COLO829 (cell line): ENCODE measurements at places on chromosomes 11 and 22.
A peak's percentile ranks its signal among the peaks of the same experiment; 100 is the strongest.

DNA sequence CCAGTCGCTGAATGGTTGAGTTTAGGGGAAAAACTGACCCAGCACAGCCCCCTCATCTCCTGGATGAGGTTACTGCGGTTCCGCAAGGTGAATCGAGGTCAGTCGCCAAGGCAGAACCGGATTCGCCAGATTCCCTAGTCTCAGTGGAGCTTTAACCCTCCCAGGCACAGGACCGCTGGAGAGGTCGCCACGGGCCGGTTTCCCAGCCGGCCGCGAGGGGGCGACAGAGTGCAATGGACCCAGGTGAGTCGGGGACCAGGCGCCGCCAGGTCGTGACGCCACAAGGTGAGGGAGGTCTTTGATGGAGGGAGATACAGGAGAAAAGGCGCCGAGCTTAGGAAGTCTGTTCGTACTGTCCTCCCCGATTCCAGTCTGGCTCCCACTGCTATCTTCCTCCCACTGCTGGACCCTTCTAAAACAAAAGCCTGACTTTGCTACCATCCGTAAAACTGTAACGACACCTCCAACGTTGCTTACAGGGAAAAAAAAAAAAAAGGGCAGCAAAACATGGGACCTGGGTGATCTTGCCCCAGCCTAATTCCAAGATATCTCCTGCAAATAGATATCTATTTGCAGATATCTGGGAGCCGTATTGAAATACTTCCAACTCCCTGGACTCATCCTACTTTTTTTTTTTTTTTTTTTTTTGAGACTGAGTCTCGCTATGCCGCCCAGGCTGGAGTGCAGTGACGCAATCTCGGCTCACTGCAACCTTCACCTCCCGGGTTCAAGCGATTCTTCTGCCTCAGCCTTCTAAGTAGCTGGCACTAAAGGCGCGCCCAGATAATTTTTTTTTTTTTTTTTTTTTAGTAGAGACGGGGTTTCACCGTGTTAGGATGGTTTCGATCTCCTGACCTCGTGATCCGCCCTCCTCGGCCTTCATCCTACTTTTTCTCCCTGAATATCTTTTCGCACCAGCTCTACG, 1.4 kb upstream of the GGA1 start:
- peak; percentile 76 for DNase-seq

DNA sequence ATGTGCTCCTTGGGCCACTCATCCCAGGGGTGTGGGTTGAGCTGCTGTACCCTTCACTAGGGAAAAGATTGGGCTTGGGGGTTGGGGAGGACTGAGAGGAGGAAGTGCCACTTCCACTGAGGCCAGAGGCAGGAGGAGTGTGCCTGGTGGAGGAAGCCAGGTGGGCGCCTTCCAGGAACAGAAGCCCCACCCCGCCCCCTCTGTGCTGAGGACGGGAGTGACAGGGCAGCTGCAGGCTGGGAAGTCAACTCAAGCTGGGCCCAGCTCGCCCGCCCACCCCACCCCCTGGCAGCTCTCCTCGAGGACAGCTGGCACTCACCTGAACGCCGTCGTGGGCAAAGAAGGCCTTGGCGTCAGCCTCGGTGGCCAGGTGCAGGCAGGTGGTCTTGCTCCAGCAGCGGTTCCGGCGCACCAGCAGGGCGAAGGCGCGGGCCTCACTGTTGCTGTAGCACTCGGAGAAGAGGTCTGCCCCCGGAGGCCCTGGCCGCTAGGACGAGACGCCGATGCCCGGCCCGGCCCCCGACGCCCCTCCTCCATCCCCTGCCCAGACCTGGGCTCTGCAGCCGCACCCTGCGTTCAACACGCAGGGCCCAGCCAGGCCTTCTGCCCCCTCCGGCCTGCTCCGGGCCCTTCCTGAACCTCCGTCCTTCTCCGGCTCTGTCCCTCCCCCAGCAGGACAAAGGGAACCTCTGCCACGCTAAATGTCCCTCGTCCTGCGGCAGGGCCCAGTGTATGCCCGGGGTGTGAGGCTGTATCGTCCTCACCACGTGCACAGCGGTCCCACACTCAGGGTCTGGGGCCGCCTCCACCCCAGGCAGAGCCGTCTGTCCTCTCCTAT, 13.4 kb downstream of the TSSC4 start:
- no peak for DNase-seq

DNA sequence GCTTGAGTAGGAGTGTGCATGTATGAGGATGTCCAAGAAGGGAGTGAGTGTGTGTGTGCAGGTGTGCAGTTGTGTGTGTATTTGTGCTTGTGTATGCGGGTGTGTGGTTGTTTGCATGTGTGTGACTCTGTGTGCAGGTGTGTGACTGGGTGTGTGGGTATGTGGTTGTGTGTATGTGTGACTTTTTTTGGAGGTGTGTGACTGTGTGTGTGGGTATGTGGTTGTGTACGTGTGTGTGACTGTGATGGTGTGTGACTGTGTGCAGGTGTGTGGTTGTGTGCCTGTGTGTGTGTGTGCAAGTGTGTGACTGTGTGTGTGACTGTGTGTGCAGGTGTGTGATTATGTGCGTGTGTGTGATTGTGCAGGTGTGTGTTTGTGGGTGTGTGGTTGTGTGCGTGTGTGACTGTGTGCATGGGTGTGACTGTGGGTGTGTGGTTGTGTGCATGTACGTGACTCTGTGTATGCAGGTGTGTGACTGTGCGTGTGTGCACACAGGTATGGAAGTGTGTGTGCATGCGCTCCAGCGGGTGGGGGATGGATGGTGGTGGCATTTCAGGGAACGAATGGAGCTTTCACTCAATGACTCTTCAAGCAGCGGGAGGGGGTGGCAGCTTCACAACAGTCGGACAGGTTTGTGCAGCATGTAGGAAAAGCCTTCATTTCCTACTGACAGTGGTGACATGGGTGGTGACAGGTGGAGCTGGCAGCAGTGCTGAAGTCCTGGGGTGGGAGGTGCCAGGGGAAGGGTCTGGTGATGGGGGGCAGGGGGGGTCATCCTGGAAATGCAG, 47.6 kb downstream of the CACNA1I start:
- no peak for DNase-seq

- no peak for DNase-seq
These were observed 4.5 kb downstream of the SLC22A6 start for GRCh38 chr11:62980133-62980760.

DNA sequence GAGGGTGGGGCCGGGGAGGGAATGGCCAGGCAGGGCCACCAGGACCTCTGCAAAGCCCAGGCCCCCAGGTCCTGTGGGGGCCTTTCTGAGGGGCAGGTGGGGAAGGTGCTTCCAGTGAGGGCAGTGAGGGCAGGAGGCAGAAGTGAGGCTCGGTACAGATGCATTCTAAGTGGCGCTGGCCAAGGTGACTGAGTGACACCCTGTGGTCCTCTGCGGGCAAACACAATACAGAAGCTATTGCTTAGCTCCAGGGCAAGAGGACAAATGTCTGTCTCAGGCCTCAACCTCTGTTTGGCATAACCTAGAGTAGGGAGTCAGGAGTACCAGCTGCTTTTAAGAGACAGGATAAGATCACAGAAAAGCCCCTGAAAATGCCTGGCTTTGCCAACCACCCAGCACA, 31.3 kb downstream of the B3GAT1 start:
- DNase-seq, result no peak

DNA sequence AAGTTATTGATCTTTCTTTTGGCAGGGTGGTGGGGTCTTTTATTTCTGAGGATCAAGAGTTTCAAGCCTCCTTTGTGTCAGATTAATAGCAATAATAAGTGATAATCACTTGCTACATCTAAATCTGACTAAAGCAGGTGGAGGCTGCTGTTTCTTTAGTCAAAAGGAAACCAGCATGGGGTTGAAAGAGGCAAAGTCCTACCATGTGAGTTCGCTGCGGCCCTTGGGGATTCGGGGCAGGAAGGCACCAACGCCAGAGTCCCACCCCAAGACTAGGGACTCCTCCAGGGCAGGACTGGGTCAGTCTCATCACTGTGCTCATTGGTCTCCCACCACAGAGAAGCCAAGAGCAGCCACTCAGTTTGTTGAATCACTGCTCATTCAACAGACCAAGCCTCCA, 73.0 kb downstream of the TENM4 start:
- DNase-seq, result no peak

GRCh38 chr11:117806846-117807245, 9.8 kb upstream of the DSCAML1 start:
- no peak for DNase-seq

GRCh38 chr11:112334381-112334780, 73.7 kb upstream of the PLET1 start:
- DNase-seq, result no peak

- no peak for DNase-seq
These were observed 151.5 kb downstream of the AASDHPPT start for GRCh38 chr11:106228996-106229395.

DNA sequence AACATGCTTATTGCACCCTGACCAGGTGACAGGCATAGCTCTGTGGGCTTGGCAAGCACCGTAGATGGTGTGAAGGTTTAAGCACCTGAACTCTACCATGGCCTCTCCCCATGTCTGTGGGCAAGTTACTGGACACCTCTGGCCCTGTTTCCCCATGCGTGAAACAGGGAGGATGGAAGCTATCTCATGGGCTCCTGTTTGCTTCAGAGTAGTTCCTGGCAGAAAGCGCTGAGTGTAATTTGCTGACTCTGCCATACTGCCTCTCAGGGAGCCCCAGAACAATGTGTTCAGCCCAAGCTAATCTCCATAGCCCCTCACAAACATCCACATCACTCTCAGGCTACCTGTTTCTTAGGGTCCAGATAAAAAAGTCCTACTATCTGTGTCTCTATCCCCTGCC, 2.4 kb downstream of the CBX6 start:
- no peak for DNase-seq

DNA sequence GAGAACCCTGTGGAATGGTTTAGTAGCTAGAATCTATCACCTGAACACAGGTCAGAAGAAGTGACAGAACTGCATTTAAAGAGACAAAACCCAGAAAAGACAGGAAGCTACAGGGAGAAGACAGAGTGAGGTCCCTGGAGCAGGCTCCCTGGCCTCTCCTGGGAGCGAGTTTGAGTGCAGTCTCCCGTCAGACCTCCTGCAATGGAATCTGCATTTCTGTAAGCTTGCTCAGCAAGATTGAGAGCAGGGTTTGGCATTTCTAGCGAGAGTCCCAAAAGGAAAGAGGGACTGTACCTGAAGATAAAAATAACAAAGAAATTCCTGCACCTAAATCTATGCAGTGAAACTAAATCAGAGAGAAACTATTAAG, 74.2 kb downstream of the MORC2 start:
- DNase-seq, result no peak

DNA sequence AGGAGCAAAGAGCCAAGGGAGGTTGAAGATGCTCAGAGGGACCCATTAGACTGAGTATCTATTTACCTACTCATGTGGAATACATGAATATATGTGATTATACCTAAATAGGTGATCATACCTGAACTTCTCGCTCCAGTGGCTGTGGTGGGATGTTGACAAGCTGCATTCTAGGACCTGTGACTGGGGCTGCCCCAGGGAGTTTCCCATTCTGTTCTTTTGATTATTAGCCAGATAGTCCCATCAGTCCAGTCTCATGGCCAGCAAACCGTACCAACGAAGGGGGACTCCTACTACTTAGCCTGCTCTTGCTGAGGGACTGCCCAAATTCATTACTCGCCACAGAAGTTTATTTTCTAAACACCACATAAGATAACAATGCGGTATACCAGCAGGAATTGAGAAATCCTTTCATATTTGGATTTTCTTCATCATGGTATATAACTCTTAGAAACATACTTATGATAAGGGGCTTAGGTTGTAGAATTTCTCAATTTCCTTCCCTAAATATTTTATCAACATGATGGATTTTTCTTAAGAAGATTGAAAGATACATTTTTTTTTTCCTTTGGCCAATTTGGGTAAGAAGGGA, 273.9 kb downstream of the NTM start:
- no peak for DNase-seq

- DNase-seq, result no peak
These were observed 72.0 kb upstream of the USP47 start for GRCh38 chr11:11769782-11770181.

GRCh38 chr11:71440021-71440755, 8.0 kb downstream of the DHCR7 start:
- DNase-seq, result no peak

- peak; percentile 58 for DNase-seq
These were observed 69.1 kb downstream of the CTTN start for GRCh38 chr11:70467201-70468085.

DNA sequence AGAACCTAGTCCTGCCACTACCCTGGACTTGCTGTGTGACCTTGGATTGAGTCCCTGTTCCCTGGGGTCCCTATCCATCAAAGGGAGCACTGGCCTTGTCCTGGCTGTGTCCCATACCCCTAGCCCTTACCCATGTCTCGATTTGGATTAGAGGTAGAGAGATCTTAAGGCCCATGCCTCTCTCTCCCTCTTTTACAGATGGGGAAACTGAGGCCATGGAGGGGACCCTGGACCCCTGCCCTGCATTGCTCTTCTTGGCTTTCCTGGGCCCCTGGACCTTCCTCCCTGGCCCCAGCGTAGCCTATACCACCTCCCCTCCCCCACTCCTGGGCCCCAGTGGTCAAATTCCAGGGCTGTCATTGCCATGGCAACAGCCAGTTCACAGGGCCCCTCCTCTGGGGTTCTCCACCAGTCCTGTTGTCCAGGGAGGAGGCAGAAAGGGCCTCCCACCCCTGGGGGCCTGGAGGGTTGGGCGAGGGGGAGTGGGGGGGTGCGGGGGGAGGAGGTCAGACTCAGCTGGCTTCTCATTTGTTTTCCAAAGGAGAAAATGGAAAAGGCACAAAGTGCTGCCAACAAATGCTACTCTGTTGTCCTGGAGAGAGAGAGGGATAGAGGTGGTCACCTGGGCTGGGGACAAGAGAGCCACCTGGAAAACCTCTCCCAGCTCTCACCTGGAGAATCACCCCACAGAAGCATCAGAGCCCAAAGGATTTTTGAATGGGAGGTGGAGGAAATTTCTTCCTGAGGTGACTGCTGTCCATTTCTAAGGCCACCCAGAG, 23.3 kb downstream of the ARHGEF17 start:
- DNase-seq, result no peak

DNA sequence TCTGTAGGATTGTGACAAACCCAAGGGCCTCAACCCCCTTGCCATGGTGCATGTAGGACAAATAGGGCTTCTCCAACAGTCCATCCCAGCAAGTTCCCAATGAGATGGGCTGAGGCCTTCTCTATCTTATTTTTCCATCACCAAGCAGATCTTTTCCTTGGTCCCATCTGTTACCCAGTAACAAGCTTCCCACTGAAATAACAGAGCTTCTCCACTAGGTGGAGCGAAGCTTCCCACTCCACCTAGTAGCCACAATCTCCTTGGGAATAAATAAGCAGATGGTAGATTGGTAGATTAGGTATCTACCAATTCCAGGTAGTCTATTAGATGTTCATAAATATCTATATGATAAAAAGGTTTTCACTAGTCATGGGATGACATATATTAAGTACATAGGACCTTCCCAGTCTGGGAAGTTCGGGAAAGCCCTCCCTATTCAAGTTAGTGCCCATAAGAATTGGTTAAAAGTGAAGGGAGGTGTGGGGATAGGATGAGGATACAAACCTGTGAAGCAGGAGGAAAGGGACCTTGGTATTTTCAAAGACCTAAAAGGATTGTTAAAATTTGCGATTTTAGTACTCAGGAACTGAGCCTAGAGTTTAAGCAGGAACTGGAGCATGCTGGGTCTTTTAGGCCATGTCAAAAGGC, 5.9 kb upstream of the OR52L1 start:
- peak; percentile 56 for DNase-seq

- no peak for DNase-seq
These were observed 19.6 kb downstream of the RHOD start for GRCh38 chr11:67076202-67076601.

GRCh38 chr22:49462291-49462690, 365.4 kb downstream of the BRD1 start:
- DNase-seq, result no peak
